ENCODE measurements at places on chromosomes 16 and 17.

- no peak for DNase-seq
These were observed 41.5 kb downstream of the TK2 start for GRCh38 chr16:66508248-66508913.

- DNase-seq, result peak; percentile 76
These were observed 192.4 kb upstream of the GSE1 start for GRCh38 chr16:85420501-85421337.

DNA sequence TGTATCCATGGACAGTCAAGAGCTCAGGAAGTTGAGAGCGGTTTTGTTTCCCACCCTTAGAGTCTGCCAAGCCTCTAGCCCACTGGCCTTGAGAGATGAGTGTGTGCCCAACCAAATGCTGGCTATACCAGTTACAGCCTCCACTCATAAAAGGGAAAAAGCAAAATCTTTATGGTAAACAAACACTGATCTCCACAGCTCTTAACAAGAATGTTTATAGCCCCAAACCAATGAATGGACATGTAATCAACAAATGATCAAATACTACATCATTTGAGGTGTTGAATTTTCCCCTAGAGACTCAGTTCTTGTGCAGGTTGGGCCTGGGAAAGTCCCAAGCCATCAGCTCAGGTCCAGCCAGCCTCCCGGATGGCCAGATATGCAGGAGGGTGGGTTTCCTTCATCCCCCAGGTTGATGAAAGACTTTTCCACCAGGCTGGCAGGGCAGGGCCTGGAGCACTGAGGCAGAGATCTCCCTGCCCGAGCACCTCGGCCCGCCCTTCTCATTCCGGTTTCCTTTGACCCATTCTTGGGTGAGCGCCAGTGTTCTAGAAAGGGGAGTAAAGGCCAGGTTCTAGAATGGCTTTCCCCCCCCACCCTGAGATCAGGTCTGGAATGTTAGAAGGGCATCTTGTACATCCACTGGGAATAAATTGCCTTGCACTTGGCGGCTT, 3.9 kb upstream of the EFTUD2 start:
- no peak for DNase-seq

- no peak for DNase-seq
These were observed 19.9 kb upstream of the STH start for GRCh38 chr17:45979137-45979536.

GRCh38 chr17:74076446-74076845, 127.0 kb upstream of the RPL38 start:
- DNase-seq, result no peak

- no peak for DNase-seq
These were observed 70.8 kb upstream of the TNRC6C start for GRCh38 chr17:77887464-77888241.

GRCh38 chr16:67184453-67184994, 761 bp upstream of the MATCAP1 start:
- DNase-seq, result no peak

GRCh38 chr16:88681084-88681680, 5.1 kb downstream of the SNAI3 start:
- peak; percentile 78 for DNase-seq

- no peak for DNase-seq
These were observed 32.5 kb downstream of the WIPF2 start for GRCh38 chr17:40251576-40251975.

DNA sequence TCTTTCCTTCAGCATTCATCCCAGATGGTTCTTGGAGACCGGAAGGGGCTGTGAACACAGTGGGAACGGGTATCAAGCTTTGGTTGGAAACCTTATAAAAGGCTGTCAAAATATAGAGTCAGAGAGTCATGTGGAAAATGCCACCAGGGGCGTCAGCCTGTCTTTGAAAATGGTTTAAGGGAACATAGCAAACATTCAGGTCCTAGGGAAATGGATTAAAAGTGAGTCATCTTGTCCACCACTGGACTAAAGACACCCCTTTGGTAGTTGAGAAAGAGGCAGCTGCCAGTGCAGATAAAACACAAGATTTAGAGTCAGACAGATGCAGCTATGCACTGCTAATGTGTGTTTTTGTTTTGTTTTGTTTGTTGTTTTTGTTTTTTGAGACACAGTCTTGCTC, 47.8 kb upstream of the BCO1 start:
- DNase-seq, result no peak

GRCh38 chr16:13587181-13587580, 332.8 kb upstream of the ERCC4 start:
- DNase-seq, result no peak

- DNase-seq, result no peak
These were observed 65.8 kb upstream of the SMIM36 start for GRCh38 chr17:55576996-55577586.

DNA sequence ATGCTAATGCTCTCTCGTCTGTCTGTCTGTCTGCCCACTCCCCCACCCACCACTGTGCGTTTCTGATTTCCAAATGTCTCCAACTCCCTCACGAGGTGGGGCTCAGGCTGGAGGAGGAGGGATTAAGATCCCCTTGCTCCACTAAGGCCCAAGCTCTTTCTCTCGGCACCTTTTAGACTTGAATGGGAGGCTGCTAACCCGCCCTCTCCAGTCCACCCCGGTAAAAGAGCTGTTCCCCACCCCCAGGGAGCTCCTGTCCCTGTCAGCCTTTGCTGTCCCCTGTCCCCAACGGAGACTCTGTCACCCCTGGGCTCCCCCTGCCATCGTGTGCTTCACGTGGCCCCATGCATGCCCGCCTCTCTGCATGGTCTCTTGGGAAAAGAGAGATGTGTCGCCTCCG, 68.5 kb upstream of the PLCG2 start:
- DNase-seq, result no peak

DNA sequence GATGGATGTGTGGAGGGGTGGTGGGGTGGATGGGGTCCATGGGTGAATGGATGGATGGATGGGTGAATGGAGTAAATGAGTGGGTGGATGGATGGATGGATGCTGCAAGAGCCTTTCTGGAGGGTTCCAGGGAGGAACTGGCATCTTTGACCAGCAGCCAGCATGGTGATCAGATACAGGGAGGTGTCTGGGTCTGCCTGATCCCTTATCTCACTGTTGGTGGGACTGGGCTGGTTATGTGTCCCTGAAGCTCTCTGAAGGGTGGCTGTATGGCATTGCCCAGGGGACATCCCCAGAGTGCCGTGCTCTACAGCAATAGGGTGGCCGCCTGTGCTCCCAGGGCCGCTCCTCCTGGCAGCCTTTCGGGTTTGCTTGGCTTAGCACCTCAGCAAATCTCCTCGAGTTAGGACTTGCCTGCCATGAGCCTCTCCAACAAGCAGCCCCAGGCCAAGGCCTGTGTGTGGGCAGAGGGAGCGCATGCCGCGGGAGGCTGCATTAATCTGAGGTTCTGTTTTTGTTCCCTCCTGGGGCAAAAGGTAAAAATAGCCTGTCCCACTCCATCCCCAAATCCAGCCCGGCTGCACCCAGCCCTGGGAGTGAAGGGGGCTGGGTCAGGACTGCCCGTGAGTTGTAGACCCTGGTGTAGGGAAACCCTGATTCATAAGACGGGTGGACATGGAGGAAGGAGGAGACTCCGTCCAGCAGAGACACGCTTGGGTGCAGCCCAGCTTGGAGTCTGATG, 165.4 kb downstream of the SEC14L1 start:
- no peak for DNase-seq

DNA sequence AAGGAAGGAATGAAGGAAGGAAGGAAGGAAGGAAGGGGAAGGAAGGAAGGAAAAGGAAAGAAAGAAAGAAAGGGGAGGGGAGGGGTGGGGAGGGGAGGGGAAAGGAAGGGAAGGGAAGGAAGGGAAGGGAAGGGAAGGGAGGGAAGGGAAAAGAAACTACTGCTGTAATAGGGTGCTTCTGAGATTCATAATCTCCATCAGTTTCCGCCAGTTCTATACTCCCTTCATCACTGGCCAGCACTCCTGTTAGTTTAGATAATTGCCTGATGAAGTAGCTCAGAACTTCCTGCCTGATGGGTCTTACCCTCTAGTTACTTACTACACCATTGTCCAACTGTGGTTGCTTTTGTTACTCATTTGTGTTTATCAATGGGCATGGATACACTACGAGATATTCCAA, 2.0 kb upstream of the KRTAP9-6 start:
- DNase-seq, result no peak

- DNase-seq, result no peak
These were observed 21.8 kb upstream of the KIF19 start for GRCh38 chr17:74304184-74304583.
